Lower leg skin (tissue), 4 donors: ENCODE measurements at places on chromosomes 16 and 17.

- no peak for DNase-seq
These were observed 51.7 kb downstream of the ASIC2 start for GRCh38 chr17:33241390-33241789.

GRCh38 chr17:19263641-19264051, 26.5 kb downstream of the EPN2 start:
- DNase-seq = no peak

GRCh38 chr16:20847550-20847949, 41.2 kb downstream of the REXO5 start:
- DNase-seq = no peak

GRCh38 chr17:77131904-77132303, 8.9 kb upstream of the SEC14L1 start:
- no peak for DNase-seq

DNA sequence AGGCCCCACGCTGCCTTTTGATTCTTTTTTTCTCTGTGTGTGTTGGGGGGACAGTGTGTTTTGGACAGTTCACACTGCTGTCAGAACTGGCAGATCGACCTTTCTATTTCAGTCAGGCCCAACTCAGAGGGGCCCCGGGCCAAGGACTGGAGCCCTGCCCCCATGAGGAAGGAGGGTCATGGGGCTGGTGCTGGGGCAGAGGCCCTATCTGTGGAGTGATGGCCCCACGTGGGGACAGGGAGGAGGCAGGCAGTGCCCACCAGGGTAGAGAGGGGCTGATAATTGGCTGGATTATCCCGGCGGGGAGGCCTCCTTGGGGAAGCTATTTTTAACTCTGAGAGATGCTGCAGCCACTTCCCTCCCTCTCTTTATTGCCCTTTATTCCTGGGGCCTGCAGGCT, 5.7 kb upstream of the KCNJ12 start:
- DNase-seq = no peak
